CD8-positive, alpha-beta memory T cell (primary cell): ENCODE measurements at places on chromosomes 11 and 22.

DNA sequence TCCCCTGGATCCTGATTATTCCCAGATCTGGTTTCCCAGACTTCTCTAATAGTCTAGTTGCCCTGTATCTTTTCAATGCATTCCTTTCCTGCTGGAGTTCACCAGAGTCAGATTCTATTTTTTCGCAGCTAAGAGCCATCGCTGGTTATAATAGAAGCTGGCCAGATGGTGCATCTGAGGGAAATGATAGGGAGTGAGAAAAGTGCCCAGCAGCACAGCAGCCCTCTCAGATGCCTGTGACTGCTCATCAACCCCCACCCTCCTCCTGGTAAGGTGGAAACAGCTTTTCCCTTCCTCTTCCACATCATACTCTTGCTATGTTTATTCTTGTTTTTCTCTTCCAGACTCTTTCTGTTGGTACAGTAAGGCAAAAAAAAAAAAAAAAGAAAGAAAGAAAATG lies 12.8 kb downstream of the OR8A1 start:
- DNase-seq = no peak

- no peak for DNase-seq
These were observed 14.7 kb upstream of the NNMT start for GRCh38 chr11:114281388-114281956.

DNA sequence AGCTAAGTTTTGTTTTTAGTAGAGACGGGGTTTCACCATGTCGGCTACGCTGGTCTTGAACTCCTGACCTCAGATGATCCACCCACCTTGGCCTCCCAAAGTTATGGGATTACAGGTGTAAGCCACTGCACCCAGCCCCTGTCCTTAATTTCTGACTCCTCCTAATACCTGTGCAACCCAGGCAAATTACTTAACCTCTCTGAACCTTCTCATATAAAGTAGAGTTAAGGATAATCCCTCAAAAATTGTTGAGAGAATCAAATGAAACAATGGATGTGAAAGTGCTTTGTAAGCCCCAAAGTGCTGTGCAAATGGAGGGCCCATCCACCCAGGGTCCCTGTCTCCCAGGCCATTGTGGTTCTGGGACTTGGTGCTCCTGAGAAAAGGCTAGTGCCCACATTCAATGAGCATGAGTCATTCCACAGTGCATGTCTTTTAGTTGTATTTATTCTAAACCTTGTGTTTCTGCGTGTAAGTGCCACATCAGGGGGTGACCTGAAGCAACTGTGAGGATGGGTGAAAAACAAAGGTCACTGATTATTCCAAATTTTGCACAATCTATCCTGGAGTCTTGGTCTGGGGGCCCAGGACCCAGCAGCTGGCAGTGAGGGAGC lies 61.4 kb upstream of the PTPRJ start:
- DNase-seq = no peak

GRCh38 chr11:123407996-123408597 lies 22.0 kb upstream of the GRAMD1B start:
- no peak for DNase-seq

- DNase-seq = no peak
These were observed 95.9 kb downstream of the ENTHD1 start for GRCh38 chr22:39797528-39798147.

- DNase-seq = no peak
These were observed 77.7 kb downstream of the GAB2 start for GRCh38 chr11:78339945-78340344.

- DNase-seq = no peak
These were observed 10.4 kb downstream of the ZNRF3 start for GRCh38 chr22:28893810-28894209.

DNA sequence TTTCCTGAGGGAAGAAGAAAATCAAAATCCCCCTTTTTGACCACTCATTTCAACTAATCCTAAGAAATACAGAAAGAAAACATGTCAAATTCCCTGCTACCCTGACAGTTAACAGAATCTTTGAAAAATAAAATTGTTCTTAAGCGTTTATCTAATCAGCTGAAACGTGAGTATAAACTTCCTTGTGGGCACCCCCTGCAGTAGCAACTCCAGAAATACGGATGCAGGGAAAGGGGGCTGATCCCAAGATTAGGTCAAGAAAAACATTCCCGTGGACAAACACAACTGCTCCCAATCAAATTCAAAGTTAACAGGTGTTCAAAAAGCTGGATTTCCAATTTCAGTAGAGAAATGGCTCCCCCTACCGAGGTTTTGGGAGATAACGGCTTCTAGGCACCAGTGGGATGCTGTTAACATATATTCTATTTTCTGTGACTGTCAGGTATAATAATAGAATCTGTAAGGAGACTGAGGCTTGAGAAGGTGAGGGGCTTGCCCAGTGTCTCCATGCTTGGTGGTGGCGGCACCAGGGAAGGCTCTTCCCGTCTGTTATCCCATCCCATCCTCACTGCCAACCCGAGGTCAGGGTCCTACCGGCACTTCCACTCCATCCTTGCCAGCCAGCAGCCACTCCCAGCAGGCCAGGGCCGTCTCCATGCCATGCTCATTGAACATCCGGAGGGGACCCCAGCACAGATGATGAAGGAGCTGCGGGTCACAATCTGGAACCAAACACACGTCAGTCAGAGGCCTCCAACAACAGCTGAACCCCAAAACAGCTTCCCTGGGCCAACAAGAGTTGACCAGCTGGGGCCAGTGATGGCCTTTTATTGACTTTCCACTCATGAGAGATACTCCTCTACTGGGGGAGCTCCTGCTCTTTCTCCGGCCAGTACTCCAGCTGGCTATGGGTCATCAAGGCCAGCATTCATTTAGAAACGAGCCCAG lies 32.0 kb upstream of the SERPIND1 start:
- DNase-seq = peak; percentile 50

- DNase-seq = no peak
These were observed 1.2 kb upstream of the CEP126 start for GRCh38 chr11:101913656-101914055.

DNA sequence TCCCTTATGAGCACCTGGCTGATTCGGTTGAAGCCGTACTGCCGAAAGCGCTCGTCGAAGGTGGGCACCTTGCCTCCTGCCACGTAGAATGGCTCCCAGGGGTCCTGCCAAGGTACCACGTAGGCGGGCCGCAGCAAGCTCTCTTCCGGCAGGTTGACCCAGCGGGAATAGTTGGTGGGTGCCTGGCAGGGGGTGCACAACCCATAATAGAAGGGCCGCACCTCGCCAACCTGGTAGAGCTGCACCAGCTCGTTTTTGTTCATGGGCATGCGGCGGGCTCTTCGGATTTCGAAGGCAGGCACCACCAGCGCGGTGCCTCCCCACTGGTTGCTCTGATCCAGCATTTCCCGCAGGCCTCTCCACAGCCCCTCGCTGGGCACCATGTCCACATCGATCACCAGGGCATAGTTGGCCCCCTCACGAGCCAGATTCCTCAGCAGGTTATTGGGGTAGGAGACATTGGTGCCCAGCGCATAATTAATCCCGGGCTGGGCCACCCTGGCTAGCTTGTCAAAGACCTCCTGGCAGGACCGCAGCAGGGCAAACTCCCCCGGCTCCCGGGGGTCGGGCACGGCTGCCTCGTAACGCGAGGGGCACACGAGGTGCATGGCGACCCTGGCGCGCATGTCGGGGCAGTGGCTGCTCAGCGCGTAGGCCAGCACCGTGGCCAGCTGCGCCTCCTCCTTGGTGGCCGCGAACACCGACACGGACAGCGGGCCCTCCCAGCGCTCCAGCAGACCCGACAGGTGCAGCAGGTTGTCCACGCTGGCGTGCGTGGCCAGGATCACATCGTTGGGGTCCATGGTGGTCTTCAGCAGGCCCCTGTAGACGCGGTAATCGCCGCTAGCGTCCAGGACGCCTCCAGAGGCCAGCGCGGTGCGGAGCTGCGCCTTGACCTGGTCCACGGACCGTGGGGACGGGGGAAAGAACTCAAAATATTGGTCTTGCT lies 679 bp downstream of the B4GAT1 start:
- peak; percentile 44 for DNase-seq
